ENCODE measurements at places on chromosomes 6 and 20.

- no peak for DNase-seq
These were observed 109.1 kb downstream of the TFAP2B start for GRCh38 chr6:50927800-50928199.

GRCh38 chr6:84137989-84138575 lies 89.4 kb downstream of the CEP162 start:
- DNase-seq, result no peak

DNA sequence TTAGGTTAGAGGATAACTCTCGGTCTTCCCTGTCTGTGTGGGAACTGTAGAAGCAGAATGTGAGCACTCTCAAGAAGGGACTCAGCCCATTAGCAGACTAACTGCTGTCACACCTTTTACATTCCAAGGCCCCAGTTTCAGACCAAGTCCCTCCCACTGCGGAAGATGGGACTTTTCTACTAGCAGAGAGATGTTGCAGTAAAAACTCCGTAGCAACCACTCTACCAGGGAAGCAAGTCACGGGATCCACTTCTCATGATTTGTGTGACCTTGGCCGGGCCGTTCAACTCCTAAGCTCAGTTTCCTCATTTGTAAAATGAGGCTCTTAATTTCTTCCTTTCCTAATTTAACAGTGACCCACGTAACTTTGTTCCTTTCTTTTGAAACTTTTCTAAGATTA lies 77.1 kb upstream of the SLC4A11 start:
- no peak for DNase-seq

DNA sequence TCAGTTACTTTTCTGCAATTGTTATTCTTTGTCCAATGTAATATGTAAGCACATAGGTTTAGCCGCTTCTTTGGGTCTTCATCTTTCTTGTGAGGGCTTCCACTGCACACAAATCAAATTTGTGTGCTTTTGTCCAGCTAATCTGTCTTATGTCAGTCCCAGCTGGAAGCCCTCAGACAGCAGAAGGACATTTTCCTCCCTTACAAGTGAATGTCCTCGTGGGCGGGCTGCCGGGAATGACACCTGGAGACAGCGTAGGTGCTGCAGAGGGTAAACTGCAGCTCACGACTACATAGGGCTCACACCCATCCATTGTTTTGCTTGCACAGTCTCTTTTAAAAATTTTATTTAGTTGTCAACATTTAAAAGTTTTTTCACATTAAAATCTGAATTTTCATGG lies 24.6 kb upstream of the PPP1R14C start:
- DNase-seq, result no peak

DNA sequence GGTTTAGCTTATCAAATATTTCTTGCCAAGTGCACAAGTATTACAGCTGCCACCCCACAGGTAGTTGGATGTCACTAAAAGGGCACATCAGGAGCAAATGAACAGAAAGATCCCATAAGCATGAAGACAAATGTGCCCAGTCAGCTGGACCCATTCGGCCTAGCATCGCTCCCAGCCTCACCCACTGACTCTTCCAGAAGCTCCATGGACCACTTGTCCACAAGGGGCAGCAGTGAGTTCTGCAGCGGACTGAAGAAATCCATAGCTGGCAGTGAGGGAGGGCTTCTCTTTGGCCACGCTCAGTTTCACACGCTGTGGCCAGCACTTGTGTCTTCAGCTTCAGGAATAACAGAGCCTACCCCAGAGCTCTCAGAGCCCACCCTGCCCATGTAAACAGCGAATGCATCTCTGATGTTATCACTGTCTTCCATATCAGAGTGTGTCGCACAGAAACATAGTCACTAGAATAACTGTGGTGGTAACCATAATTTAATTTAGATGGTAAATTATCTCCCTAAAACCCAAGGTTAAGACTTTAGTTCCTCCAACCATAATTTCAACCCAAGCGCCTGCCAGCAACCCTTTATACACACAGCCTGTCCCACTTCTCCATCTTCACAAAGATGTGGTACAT lies 15.8 kb downstream of the CGA start:
- DNase-seq, result peak; percentile 26

- DNase-seq, result no peak
These were observed 911.7 kb upstream of the CITED2 start for GRCh38 chr6:140285998-140286690.

DNA sequence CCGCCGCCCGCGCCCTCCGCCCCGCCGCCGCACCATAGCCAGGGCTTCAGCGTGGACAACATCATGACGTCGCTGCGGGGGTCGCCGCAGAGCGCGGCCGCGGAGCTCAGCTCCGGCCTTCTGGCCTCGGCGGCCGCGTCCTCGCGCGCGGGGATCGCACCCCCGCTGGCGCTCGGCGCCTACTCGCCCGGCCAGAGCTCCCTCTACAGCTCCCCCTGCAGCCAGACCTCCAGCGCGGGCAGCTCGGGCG lies 1.5 kb downstream of the FOXC1 start:
- DNase-seq, result no peak

- no peak for DNase-seq
These were observed 1.6 kb downstream of the TBC1D20 start for GRCh38 chr20:460707-461106.

DNA sequence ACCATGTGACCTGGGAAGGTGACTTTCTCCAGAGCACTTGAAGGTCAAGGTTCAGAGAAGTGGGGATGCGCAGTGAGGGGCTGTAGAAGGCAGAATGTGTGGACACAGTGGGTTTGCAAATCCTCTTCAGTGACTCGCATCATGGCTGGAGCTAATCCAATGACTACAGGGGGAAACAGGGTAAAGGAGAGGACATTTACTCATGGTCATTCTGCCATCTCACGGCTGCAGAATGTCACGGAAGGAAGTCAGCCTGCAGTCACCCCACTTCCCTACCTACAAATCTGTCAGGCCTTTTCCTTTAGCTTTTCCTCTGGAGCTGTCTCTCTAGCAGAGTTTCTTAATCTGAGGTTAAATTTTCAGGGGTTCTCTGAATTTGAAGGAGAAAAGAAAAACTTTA lies 337.6 kb downstream of the CDC5L start:
- peak; percentile 16 for DNase-seq

DNA sequence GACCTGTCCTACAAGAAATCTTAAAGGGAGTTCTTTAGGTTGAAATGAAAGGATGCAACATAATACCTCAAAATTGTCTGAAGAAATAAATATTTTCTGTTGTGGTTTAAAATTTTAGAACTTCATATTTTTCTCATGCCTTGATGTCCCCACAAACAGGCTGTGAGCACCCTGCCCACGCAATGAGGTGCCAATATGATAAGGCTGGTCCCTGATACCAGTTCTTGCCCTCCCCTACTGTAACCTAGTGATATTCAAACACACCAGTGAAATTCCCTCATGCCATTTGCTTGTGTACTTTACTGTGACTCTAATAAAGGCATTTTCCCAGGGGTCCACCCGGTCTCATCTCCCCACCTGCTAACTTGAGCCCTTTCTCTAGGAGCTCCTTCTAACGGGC lies 67.3 kb upstream of the SIRPG start:
- no peak for DNase-seq

DNA sequence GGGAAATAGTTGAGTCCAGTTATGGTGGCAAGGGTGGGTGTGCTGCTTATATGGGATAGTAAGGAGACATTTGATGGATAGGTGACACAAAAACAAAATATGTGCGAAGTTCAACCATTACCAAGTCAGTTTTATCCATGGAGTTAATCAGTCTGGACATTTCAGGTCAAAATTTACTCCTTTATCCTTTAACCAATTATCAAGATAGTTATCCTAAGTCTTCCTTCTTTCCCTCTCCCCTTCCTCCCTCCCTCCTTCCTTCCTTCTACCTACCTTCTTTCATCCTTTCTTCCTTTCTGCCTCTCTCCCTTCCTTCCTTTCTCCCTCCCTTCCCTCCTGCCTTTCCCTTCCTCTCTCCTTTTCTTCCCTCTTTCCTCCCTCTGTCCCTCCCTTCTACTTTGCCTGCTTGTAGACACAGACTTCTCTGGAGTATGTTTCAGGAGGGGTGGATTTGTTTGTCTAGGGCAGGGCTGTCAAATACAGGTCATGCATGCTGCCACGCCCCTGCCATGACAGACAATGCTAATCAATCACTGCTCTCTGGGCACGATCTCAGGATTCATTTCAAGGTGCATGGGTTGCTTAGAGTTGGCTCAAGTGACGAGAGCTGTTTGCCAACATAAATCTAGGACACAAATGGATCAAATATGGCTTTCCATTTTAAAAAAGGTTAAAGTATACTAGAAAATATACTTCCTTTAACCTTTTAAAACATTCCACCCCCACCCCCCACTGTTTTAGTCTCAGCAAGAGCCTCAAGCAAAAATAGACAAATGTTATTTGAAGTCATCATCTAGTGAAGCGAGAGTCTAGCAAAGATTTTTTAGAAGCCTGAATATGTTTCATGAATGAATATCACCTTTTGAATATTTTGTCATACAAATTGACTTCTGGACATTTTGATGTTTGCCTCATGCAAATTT lies 281.6 kb upstream of the CITED2 start:
- DNase-seq, result no peak

DNA sequence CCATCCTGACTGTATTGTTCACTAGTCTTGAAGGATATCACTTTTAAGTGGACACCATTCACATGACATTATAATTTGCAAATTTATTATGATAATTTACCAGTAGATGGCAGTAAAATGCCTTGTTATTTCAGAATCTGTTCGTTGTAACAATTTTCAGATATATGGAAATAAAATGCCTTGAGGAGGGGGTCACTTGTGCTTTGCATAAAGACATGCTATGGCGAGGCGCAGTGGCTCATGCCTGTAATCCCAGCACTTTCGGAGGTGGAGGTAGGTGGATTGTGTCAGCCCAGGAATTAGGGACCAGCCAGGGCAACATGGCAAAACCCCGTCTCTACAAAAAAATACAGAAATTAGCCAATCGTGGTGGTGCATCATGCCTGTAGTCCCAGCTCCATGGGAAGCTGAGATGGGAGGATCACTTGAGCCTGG lies 9.0 kb upstream of the NCOA6 start:
- DNase-seq, result no peak

DNA sequence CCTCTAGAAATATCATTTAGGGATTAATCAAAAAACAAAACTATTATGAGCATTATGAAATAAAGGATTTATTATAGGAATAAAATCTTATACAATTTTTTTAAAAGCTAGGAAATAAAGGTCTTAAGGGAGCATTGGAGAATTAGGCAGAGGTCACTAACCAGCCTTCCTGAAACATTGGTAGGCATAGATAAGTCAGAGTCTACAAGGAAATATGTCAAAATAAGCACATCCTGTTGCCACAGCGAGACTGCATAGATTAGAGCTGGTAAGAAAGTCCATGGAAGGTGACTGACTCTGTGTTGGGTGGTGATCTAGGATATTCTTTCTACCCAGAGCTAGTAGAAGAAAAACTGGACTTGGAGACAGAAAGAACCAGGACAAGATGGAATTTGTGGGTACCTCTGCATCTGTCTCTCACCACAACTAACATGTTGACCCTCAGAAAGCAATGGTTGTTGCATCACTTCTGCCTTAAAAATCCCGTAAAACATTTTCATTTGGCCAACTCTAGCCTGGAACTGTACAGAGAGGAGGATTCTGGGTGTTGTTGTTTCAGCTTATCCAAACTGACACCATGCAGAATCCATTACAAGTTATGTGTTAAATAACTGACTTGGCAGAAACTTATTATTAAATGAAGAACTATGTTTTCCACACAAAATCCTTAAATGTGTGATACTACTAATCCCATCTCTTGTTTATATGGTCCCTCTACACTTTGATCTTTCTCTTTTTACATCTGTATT lies 77.1 kb downstream of the FBXO5 start:
- no peak for DNase-seq

- DNase-seq, result no peak
These were observed 442.9 kb upstream of the SOX4 start for GRCh38 chr6:21150667-21151066.

DNA sequence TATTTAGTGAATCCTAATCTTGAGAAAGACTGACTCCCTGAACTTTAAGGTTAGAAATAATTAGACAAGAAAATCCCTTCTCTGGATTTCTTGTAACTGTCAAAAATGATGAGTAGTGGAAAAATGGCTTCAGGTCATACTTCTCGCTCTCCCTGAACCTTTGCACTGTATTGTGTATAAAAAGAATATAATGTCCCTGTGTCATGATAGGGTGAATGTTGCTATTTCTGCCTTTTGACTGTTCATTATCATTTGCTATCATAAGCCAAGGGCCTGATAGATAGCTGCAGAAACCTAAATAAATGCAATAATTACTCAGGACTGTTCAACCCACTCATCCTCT lies 39.3 kb downstream of the ALDH8A1 start:
- DNase-seq, result no peak

DNA sequence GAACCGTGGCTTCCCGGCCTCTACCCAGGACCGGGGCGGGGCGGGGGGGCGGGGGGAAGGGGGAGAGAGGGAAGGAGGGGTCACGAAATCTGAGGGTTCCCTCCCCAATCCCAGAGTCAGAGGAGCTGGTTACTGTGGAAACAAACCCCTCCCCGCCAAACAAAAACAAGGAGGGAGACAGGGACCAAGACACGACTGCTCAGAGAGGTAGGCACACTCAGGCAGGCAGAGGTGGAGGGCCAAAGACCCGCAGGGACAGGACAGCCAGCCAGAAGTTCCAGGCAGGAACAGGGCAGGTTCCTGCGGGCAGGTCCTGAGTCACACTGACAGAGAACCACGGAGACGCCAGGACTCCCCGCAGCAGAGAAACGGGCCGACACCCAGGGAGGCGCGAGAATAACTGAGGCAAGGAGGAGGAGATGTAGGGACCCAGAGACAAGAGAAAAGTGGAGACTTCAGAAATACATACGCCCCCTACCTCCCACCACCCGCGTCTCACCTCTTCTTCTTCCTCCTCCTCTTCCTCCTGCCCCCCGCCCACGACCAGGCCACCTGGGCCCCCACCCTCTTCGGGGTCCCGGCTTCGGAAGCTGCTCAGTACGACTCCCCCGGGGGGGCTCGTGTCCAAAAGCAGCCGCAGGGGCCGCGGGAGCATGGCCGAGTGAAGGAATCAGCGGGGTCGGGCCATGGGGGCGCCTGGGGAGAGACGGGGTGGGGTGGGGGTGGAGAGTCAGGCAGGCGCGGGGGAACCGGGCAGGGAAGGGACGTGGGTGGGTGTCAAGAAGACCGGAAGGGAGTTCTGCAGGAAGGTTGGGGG lies 578 bp downstream of the RGL2 start:
- peak; percentile 91 for DNase-seq

DNA sequence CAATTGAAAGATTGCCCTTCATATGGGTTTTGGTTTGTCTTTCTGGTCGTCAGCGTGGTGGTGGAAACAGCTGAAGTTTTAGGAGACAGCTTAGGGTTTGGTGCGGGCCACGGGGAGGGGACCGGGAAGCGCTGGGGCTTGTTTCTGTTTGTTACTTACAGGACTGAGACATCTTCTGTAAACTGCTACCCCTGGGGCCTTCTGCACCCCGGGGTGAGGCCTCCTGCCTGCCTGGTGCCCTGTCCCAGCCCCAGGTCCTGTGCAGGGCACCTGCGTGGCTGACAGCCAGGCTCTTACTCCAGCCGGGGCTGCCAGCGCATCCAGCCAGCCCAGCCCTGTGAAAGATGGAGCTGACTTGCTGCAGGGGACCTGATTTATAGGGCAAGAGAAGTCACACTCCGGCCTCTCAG lies 22.8 kb downstream of the NPEPL1 start:
- DNase-seq, result no peak

- DNase-seq, result peak; percentile 24
These were observed 279.4 kb downstream of the CD83 start for GRCh38 chr6:14396826-14397517.
